ENCODE measurements at places on chromosomes 7 and 10.

GRCh38 chr10:11863353-11864109 lies 40.4 kb downstream of the PROSER2 start:
- no peak for DNase-seq
- peaks cover 15% of the 10 kb centered on the region for H3K4me1 ChIP-seq
- H3K27ac ChIP-seq, result no peak overlapping the region

DNA sequence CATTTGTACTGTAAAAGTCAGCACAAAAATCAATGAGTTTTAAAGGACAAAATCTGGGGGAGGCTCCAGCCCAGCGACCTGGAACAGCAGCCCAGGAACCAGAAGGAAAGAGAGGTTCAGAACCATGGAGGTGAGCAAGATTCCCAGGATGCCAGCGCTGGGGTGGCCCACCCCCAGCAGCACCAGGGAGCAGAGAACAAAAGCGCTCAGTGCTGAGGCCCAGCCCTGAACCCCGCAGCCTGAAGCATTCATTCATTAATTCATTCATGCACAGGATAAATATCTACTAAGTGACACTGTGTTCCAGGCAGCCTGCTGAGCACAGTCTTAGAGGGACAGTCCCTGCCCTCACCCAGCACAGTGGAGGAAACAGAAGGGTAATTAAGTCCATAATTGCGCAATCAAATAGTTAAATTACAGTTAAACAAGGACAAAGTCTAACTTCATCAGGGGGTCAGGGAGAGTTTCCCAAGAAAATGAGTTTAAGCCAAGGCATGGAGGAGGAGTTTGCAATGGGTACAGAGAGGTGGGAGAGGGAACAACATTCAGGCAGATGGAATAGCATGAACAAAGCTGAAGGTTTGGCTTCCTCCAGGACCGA lies 202.3 kb downstream of the GRID1 start:
- no peak for DNase-seq
- no peaks in the 10 kb centered on the region for H3K27me3 ChIP-seq
- H3K4me3 ChIP-seq, result no peak overlapping the region

GRCh38 chr10:126263006-126263676 lies 125.1 kb downstream of the ADAM12 start:
- H3K4me3 ChIP-seq, result no peak overlapping the region
- no peaks in the 10 kb centered on the region for H3K36me3 ChIP-seq
- H3K27ac ChIP-seq, result no peak overlapping the region

DNA sequence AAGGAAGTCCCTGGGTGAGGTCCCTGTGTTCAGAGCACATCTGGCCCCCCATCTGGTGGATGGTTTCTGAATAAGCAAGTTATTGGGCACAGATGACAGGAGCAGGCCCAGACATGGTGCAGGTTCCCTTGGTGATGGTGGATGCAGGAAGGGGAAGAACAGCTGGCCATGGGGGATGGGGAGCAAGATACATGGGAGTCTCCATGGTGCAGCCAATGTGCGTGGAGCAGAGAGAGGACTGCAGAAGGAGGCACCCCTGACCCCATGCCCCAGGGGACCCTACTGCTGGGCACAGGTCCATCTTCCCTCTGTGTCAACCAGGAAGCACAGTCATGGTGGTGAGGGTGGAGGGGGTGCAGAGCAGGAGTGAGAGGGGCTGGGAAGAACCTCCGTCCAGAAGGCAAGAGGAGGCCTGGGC lies 43.8 kb upstream of the RABGEF1 start:
- peaks cover 5% of the 10 kb centered on the region for H3K36me3 ChIP-seq
- no peak overlapping the region for H3K27ac ChIP-seq
- no peak overlapping the region for H3K4me3 ChIP-seq
- no peaks in the 10 kb centered on the region for H3K4me1 ChIP-seq

DNA sequence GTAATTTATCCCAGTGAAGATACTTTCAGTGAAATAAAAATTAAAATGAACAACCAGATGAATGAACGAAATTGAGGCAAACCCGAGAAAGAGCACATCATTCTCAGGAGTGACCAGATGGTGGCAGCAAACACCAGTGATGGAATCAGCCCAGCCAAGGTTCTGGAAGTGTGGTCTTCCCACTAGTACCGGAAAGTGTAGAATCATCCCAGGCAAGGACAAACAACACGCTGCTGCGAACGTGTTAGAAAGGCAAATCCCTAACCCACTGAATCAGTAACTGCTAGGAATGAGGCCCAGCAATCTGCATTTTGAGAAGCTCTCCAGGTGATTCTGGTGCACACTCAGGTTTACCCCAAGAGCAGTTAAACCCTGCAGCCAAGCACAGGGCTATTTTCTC lies 15.5 kb upstream of the SLC18A3 start:
- H3K27me3 ChIP-seq, result peaks cover 38% of the 10 kb centered on the region
- no peak overlapping the region for H3K4me3 ChIP-seq
- no peak overlapping the region for H3K27ac ChIP-seq
- no peaks in the 10 kb centered on the region for H3K36me3 ChIP-seq
- H3K4me1 ChIP-seq, result peaks cover 1% of the 10 kb centered on the region
- no peak for DNase-seq

DNA sequence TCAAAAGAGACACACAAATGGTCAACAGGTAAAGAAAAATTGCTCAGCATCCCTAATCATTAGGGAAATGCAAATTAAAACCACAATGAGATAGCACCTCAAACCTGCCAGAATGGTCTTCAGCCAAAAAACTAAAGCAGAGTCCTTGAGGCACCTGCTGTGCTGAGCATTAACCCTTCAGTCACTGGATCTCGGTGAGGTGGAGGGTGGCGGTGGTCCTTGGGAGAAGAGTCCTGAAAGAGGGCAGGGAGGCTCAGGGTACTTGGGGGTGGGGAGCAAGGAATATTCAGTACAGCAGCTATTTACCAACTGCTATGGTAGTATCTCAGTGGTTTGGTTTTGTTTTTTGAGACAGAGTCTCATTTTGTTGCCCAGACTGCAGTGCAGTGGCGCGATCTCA lies 7.1 kb downstream of the KIAA1549 start:
- peaks cover 16% of the 10 kb centered on the region for H3K27me3 ChIP-seq
- no peaks in the 10 kb centered on the region for H3K4me1 ChIP-seq

GRCh38 chr7:2115760-2116447 lies 116.8 kb downstream of the MAD1L1 start:
- DNase-seq, result no peak
- H3K27me3 ChIP-seq, result no peaks in the 10 kb centered on the region
- H3K27ac ChIP-seq, result no peak overlapping the region
- H3K4me1 ChIP-seq, result peaks cover 49% of the 10 kb centered on the region
- peaks cover 18% of the 10 kb centered on the region for H3K36me3 ChIP-seq
- H3K4me3 ChIP-seq, result no peak overlapping the region

GRCh38 chr7:30787486-30787885 lies 16.3 kb downstream of the MINDY4 start:
- no peak for DNase-seq
- H3K27ac ChIP-seq, result no peak overlapping the region
- no peaks in the 10 kb centered on the region for H3K4me1 ChIP-seq
- H3K4me3 ChIP-seq, result no peak overlapping the region

DNA sequence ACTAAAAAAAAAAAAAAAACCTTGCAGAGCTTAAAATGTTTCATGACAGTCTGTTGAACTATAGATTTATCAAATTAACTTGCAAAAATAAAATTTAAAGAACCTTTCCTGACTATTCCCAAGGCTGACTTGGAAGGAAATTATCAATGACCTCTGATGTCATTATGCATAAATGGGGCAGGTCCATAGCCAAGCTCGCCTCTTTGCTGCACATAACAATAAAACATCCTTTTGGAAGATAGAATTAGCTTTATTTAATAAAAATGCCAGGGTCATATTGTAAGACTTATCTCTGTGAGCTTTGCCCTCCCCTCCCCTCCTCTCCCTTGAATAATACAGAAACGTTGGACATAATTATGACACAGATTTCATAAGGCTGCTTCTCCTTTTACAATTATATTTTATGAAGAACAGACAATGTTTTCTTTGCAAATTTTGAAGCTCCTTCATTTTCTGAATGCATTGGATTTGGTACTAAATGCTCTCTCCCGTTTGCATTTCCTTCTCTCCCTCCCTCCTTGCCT lies 444.8 kb downstream of the AUTS2 start:
- no peaks in the 10 kb centered on the region for H3K4me1 ChIP-seq
- H3K27me3 ChIP-seq, result no peaks in the 10 kb centered on the region
- H3K36me3 ChIP-seq, result no peaks in the 10 kb centered on the region
- H3K4me3 ChIP-seq, result no peak overlapping the region
- H3K27ac ChIP-seq, result no peak overlapping the region

DNA sequence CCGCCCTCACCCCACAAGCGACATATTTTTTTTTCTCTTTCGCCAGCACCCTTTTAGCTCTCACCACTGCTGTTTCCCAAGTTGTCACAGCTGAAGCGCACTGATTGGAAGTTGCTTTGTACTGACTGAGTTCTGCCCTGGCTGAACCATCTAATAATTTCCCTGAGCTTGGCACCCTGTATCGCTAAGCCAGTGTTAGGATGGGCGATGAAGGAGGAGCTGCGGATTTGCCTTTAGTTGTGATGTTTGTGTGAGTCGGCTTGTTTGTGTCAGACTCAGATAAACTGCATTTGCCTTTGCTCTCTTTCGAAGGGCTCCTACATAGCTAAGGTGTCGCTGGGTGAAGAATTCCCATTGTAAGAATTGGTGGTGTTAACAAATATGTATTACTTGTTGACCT lies 1.3 kb upstream of the ATXN7L1 start:
- H3K4me3 ChIP-seq, result peak overlapping the region; percentile 79
- peaks cover 6% of the 10 kb centered on the region for H3K36me3 ChIP-seq
- peaks cover 63% of the 10 kb centered on the region for H3K4me1 ChIP-seq
- no peak for DNase-seq

DNA sequence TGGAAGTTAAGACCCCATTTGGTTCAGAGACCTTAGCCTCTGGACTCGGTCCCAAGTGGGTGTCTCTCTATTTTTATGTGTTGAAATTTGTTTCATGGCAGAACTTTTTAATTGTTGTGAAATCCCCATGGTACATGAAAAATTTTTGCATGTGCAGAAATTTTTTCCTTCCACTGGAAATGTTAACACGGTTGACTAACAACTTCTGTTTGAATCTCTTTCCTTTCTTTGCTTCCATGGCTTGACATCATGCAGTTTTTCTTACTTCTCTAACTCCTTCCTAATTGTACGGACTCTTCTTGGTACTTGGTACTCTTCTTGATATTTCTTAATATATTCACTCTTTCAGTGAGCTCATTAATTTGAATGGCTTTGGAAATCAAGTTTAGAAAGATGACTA lies 18.3 kb downstream of the MDFIC start:
- H3K27ac ChIP-seq, result peak overlapping the region; percentile 59
- no peak for DNase-seq
- H3K27me3 ChIP-seq, result no peaks in the 10 kb centered on the region

GRCh38 chr10:59366290-59366689 lies 3.9 kb upstream of the FAM13C start:
- no peaks in the 10 kb centered on the region for H3K36me3 ChIP-seq
- DNase-seq, result no peak
- peaks cover 29% of the 10 kb centered on the region for H3K27me3 ChIP-seq
- H3K4me1 ChIP-seq, result peaks cover 13% of the 10 kb centered on the region

DNA sequence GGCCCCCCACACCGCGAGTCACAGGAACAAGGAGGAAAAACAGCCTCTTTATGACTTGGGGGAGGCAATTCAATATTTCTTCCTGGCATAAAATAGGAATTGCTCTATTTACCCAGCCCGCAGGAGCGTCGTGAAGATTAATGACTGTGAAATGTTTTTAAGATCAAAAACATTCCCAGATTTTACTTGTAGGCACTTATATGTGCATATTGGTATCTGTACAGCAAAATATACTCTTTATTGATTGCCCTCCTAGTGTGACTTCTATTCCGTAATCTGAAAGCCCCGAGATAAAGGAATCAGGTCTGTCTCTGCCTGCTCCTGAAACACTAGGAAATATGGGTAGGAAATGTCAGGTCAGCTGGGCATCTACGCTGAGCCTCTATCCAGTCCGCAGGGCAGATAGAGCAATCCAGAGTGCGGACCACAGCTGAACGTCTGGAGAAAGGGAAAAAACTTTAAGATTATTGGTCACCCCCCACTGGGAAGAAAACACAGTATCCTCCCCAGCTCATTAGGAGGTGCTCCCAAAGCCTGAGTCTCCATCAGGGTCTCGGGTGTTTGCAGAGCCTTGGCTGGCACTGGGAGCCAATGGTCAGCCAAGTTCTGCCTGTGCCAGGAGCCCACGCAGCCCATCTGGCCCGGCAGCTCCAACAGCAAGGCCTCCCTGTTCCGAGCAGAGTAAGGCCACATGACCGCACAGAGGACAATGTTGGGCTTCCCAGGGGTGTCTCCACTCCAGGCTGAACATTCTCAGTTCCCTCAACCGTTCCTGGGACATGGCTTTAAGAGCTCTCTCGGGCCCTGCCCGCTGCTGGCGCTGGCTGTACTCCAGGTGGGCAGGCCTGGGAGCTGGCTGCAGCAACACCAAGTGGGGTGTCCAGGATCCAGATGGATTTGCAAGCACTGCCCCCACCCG lies 7.7 kb downstream of the CTBP2 start:
- H3K36me3 ChIP-seq, result no peaks in the 10 kb centered on the region
- no peak overlapping the region for H3K4me3 ChIP-seq
- no peak for DNase-seq
- H3K4me1 ChIP-seq, result peaks cover 4% of the 10 kb centered on the region

DNA sequence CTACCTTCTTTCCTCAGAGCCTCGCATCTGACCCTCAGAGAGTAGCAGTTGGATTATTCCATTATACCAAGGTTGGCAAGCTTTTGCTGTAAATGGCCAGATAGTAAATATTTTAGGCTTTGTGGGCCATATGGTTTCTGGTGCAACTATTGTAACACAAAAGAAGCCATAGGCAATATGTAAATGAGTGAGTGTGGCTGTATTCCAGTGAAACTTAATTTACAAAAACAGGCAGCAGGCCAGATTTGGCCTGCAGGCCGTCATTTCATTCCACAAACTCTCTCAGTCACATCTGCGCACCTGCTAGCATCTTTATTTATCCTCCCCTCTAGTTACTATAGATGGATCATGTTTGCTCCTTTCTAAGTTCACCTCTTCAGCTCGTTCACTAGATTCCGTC lies 6.7 kb downstream of the ZNF518A start:
- peaks cover 21% of the 10 kb centered on the region for H3K4me1 ChIP-seq
- no peak overlapping the region for H3K4me3 ChIP-seq
- H3K27me3 ChIP-seq, result no peaks in the 10 kb centered on the region
- no peak for DNase-seq

- H3K27me3 ChIP-seq, result peaks cover 18% of the 10 kb centered on the region
- no peaks in the 10 kb centered on the region for H3K36me3 ChIP-seq
- H3K4me1 ChIP-seq, result peaks cover 34% of the 10 kb centered on the region
- H3K4me3 ChIP-seq, result no peak overlapping the region
- no peak overlapping the region for H3K27ac ChIP-seq
- DNase-seq, result no peak
Observed at GRCh38 chr7:29288181-29289091, 93.9 kb downstream of the CHN2 start.

GRCh38 chr10:62244785-62245467 lies 23.7 kb downstream of the RTKN2 start:
- DNase-seq, result no peak
- H3K4me1 ChIP-seq, result peaks cover 43% of the 10 kb centered on the region
- no peaks in the 10 kb centered on the region for H3K27me3 ChIP-seq

DNA sequence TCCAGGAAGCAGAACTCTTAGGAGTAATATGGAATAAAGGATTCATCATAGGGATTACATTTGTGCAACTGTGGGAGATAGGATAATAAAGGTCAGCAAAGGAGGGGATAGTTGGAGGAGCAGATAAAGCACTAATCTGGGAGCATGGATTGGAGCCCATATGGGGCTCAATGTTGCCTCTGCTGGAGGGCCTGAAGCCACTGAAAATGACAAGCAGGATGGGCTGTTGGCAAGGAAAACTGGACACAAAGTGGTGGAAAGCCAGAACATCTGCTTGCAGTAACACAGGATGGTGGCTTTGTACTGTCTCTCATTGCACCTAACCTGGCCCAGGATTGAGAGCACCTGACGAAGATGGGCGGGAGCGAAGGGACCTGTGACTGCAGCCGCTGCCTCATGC lies 15.0 kb upstream of the COMMD3 start:
- no peak overlapping the region for H3K27ac ChIP-seq
- no peaks in the 10 kb centered on the region for H3K4me1 ChIP-seq
- peaks cover 9% of the 10 kb centered on the region for H3K27me3 ChIP-seq
- no peak for DNase-seq
- H3K36me3 ChIP-seq, result no peaks in the 10 kb centered on the region

Measured in activated T-cell treated with anti-CD3 and anti-CD28 coated beads, Interleukin-2, amount 50 U/mL, for 24 hours (primary cell).